NCI-H1694 treated with DMSO at 0.1 percent for 48 hours (cell line): ENCODE measurements at places on chromosomes 5 and 9.

DNA sequence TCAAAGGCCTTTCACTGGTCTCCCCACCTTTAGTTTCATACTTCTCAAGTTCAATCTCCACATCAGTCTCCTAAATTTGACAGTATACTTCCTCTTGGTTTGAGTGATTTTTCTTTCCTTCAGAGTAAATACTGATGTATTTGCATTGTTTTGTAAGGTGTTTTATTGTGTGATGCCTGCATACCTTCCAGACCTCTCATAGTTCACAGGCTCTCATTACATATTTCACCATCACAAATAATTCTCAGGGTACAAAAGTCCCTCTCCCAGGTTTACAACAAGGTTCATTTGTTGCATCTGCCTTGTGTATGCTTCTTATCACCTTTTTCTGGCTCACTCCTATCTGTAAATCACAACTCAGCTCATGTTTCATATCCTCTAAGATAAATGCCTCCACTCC, 22.2 kb upstream of the TUSC1 start:
- DNase-seq: no peak

DNA sequence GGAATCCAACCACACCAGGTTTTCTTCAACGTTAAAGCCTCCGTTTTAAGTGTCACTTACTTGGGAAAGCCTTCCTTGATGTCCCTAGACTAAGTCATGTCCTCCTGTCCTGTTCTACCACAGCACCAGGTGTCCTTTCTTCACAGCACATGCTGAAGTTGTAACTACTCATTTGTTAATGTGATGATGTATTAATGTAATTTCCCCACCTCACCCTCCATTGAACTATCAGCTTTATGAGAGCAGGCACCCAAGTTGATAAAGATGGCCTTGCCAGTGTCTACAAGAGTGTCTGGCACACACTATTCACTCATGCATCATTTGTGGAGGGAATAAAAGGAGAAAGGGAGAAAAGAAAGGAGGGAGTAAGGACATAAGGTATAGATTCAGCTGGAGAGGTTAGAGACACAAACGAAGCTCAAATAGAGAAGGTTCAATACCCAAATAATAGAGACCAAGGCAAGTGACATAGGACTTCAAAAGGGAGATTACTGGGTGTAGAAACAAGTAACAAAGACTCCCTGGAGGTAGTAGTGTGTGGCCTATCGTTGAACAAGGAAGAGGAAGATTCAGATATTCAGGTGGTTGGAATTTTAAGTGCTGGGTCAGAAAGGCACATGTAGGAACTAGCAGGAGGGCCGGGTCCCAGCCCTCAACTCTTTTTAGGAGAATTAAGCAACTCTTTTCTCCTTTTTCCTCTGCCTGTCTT, 6.6 kb downstream of the ITK start:
- DNase-seq: no peak

GRCh38 chr5:490116-491106, 33.8 kb downstream of the SLC9A3 start:
- DNase-seq: no peak

DNA sequence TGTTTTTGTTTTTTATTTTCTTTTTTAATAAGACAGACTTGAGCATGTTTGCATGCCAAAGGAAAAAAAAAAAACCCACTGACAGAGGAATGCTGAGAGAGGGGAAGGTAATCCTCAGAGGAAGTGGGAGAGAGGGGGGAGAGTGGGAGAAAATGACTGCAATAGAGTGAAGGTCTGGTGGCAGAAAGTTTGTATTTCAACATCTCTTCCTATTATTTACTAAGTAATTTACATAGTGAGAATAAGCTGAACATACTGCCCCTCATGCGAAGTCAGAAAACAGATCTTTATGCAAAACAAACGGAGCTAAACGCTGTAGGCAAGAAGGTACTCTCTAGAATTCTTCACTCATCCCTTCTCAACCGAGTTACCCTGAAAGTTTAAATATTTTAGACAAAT, 45.0 kb downstream of the ELL2 start:
- no peak for DNase-seq

DNA sequence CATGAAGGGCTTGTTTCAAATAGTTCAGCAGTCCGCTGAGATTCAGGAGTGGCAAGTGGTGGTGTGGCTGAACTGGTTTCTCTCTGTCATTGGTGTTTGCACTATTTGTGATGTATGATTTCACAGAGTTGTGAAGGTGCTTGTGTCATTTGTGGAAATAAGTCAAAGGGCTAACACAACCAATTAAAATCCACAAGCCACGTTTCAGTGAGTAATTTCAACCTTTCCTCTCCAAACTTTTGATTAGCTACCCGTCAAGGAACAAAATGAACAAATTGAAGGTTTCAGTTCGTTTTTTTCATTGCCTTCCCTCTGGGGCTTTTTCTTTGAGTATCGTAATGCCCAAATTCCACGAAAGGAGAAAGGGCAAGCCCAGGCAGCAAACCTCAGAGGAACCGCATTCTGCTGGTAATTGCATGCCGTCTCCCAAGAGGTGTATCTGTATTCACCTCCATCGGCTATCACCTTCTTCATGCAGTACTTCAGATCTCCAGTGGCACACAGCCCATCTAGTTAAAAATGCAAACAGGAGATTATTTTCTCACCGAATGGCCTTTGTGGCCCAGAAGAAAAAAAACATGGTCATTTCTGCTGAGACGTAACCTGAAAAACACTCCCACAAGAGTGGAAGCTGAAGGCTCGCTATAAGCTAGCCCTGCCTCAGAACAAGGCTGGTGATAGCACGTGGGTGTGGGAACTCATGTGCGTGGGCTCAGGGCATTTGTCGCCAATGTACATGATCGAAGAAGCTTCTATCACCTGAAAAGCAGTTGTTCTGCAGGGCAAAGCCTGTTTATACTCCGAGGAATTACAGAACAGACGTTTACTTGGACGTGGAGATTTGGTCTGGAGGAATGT, 197.1 kb downstream of the NR3C1 start:
- no peak for DNase-seq

- no peak for DNase-seq
Measured at GRCh38 chr9:34069831-34070230, 21.1 kb upstream of the UBAP2 start.

DNA sequence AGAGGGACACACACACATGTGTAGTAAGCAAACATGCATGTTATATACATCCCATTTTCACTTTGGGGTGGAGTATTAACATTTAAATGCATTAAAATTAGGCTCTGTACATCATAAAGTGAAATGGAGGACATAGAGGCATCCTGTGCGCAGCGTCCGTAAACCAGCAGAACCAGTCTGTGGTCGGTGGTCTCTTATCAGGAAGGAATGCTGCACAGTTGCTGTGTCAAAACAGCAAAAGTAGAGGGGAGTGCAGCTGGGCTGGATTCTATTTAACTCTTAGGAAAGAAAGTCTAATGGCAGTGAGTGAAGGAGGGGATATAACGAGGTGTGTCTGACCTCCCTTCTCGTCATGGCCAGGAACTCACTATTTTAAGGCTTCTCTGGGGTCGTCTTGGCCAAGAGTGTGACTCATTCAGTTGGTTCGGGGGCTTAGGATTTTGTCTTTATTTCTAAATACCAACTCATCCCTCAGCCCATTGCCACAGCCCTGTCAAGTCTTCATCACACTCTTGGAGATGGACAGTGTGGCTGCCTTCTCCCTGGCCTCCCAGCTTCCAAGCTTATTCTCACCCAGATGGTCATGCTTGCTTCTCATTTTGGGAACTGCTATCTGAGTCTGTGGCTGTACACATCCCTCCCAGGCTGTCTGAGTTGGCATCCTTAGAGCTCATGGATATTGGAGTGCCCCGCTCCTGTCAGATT, 20.1 kb upstream of the CXCL14 start:
- DNase-seq: no peak

DNA sequence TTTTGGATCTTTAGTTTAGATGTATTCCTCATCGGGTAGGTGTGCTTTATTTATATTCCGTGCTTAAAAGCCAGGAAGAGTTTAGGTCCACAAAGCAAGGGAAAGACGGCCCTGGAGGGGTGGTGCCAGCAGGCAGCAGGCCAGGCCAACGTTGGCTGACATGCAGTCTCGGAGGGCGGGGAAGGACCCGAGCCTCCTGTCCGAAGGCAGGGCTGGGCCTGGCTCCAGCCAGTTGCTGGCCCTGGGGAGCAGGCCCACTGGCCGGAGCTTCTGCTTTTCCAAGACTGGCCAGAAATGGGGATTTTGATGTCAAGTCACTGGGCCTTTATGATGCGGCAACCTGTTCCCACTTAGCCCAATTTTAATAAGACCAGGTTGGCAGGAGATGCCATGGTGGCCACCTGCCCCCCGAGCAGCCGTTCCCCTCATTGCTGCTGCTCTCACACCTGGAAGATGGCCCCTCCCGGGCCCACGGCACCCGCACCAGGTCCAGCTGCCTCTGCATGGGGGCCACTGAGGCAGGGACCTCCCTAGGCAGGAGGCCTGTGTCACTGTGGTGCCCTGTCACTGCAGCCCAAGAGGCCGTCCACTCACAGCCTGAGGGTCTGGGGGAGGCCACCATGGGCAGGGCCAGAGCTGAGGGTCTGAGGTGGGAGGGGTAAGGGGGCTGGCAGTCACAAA, 23.2 kb downstream of the LPCAT1 start:
- no peak for DNase-seq

DNA sequence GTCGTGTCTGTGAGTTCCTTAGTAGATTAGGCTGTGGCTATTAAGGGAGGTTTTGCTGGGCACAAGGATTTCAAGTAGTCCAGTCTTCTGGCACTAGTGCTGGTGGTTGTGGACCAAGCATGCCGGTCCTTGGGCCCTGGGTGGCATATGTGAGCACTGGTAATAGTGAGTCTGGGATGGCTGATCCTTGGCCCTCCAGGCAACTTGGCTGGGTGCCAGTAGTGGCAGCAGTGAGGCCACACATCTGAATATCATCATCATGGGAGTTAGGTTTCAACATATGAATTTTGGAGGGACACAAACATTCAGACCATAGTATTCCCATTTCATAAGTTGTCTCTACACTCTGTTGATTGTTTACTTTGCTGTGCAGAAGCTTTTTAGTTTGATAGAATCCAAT, 25.3 kb upstream of the APBA1 start:
- DNase-seq: no peak

- no peak for DNase-seq
Measured at GRCh38 chr5:179143446-179143845, 83.3 kb downstream of the ZNF354C start.

GRCh38 chr9:76629205-76629990, 134.8 kb upstream of the PCA3 start:
- no peak for DNase-seq
